ENCODE measurements at places on chromosomes 7 and 10.
A peak's percentile ranks its signal among the peaks of the same experiment; 100 is the strongest.

GRCh38 chr7:158317238-158318205 is 270.1 kb downstream of the PTPRN2 start:
- no peaks in the 10 kb centered on the region for H3K4me1 ChIP-seq
- H3K27ac ChIP-seq: no peak overlapping the region
- H3K27me3 ChIP-seq: no peaks in the 10 kb centered on the region
- no peak overlapping the region for H3K4me3 ChIP-seq

DNA sequence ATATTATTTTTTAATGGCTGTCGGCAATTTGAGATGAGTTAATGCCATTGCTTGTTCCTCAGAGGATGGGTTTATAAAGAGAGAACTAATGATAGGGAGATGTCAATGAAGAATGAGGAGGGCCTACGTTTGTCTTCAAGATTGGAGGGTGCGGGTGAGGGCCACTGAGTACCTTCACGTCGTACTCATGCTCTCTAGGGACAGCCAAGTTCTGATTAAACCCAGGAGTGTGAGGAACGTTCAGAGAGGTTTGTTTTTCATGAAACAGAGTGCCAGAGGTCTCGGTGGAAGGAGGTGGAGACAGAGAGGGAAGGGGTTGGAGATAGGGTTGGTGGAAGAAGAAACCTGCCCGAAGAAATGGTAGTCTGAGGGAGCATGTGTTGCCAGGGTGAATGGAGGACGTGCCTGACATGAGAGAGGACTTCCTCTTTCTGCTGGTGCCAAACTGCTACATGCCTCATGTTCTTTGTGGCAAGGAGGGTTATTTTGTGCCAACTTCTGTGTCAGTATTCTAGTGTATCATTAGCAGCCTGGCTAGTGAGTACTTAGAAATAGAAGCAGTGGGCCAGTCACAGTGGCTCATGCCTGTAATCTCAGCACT is 8.9 kb downstream of the DHTKD1 start:
- H3K4me3 ChIP-seq: no peak overlapping the region
- H3K27me3 ChIP-seq: no peaks in the 10 kb centered on the region
- DNase-seq: no peak
- H3K27ac ChIP-seq: no peak overlapping the region

GRCh38 chr10:102262744-102263370 is 17.5 kb downstream of the GBF1 start:
- no peak overlapping the region for H3K4me3 ChIP-seq
- H3K27me3 ChIP-seq: no peaks in the 10 kb centered on the region
- H3K36me3 ChIP-seq: peaks cover 4% of the 10 kb centered on the region

GRCh38 chr10:110821508-110821907 is 50.2 kb upstream of the PDCD4 start:
- H3K4me1 ChIP-seq: no peaks in the 10 kb centered on the region
- no peaks in the 10 kb centered on the region for H3K36me3 ChIP-seq
- no peak for DNase-seq
- peaks cover 2% of the 10 kb centered on the region for H3K27me3 ChIP-seq

GRCh38 chr7:107057474-107057833 is 12.9 kb downstream of the PRKAR2B start:
- no peaks in the 10 kb centered on the region for H3K27me3 ChIP-seq
- H3K27ac ChIP-seq: no peak overlapping the region
- H3K36me3 ChIP-seq: no peaks in the 10 kb centered on the region
- no peaks in the 10 kb centered on the region for H3K4me1 ChIP-seq
- DNase-seq: no peak

DNA sequence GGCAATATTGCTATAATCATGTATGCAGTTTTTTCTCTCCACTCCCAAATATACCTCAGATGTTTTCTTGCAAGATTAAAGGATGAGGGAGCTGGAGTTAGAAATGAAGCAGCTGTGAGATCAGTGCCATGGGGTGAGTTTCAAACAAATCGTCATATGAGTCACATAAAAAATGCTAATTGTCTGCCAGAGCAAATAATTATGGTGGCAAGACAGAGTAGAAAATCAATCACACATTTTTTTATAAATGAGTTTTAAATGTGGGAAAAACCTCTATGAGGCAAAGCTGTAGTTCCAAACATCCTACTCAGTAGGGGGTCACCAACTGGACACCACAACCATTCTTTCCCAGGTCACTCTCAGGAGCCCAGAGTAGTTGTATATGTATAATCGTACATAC is 55.3 kb downstream of the CH25H start:
- H3K27ac ChIP-seq: no peak overlapping the region
- no peaks in the 10 kb centered on the region for H3K27me3 ChIP-seq
- no peaks in the 10 kb centered on the region for H3K36me3 ChIP-seq
- no peak overlapping the region for H3K4me3 ChIP-seq

DNA sequence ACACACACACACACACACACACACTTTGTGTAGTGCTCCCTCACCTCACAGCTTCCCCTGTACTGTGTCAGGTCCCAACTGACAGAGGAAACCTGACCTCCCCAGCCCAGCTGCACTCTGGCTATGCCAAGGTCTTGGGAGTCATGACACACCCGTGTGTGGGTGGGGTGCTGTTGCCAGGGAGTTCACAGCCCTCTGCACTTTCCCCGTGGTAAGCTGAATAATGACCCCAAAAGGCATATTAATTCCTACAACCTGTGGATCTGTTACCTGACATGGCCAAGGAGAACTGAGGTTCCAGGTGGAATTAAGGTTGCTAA is 8.9 kb upstream of the NANOS1 start:
- no peak overlapping the region for H3K27ac ChIP-seq
- H3K4me1 ChIP-seq: peaks cover 15% of the 10 kb centered on the region
- H3K27me3 ChIP-seq: no peaks in the 10 kb centered on the region
- DNase-seq: peak; percentile 45

DNA sequence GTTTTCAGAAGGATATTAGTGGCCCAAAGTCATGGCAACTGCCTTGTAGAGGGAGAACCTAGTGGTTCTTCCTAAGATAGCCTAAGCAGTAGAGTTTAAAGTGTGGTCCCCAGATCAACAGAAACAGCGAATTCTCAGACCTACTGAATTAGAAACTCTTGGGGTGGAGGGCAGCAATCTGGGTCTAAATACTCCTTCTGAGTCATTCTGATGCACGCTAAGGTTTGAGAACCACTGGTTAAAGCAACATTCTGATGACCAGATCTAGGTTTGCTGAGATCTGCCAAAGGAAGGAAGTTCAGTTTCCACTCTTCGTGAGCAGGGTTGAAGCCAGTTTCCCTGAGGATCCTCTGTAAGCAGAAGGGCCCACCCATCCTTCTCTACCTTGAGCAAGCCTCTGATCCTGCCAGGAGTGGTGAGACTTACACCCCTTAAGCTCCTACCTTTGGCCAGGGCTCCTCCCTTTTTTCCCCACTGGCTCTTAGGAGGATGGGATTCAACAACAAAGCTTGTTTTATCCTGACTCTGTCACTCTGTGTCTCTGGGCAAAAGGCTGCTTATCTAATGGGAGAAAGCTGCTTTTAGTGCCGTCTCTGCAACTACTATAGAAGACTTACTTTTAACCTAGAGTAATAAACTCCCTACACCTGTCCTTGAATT is 26.8 kb upstream of the TRUB1 start:
- H3K27me3 ChIP-seq: no peaks in the 10 kb centered on the region
- no peaks in the 10 kb centered on the region for H3K4me1 ChIP-seq
- no peak overlapping the region for H3K4me3 ChIP-seq
- H3K27ac ChIP-seq: no peak overlapping the region

- DNase-seq: no peak
- H3K36me3 ChIP-seq: no peaks in the 10 kb centered on the region
- H3K27ac ChIP-seq: no peak overlapping the region
- peak overlapping the region; percentile 65 for H3K4me3 ChIP-seq
These were observed 9.7 kb upstream of the ANKRD7 start for GRCh38 chr7:118214833-118215182.

DNA sequence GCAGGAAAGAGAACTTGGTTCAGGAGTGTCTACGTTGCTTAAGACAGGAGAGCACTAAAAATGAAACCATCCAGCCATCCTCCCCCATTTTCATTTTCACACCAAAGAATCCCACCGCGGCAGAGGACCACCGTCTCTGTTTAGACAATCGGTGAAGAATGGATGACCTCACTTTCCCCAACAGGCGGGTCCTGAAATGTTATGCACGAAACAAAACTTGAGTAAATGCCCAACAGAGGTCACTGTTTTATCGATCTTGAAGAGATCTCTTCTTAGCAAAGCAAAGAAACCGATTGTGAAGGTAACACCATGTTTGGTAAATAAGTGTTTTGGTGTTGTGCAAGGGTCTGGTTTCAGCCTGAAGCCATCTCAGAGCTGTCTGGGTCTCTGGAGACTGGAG is 1.4 kb upstream of the IL6 start:
- H3K27ac ChIP-seq: peak overlapping the region; percentile 95
- peak; percentile 44 for DNase-seq
- H3K4me1 ChIP-seq: peaks cover 14% of the 10 kb centered on the region
- no peaks in the 10 kb centered on the region for H3K27me3 ChIP-seq

DNA sequence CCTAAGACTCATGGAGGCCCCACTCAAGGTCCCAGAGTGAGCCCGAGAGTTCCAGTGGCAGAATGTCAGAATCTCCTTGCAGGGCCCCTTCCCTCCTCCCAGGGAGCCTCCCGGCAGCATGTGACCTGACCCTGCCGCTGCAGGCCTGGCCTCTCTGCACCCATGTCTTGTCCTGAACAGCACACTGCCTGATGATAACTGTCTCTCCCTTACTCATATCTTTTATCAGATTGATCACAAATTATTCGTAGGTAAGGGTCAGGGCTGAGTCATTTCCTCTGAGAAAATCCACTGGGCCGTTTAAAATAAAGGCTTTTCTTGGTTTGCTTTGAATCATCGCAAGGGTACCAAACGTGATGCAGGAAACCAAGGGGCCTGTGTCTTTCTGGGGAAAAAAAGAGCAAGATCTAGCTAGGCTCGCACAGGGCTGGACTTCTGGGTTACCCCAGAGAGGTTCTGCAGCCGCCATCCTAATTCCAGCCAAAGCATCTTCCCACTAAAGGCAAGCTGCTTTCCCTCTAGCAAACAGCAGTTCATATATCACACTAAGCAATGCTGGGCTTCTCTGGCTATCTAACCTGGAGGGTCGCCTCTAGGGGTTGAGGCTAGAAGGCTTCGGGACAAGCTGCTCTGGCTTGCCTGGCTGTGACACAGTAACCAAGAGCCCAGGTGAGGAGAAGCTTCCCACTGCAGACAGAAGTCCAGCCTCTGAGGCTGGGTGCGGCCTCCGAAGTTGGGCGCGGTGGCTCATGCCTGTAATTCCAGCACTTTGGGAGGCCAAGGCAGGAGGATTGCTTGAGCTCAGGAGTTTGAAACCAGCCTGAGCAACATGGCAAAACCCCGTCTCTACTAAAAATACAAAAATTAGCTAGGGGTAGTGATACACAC is 104.9 kb downstream of the SPDYE5 start:
- H3K36me3 ChIP-seq: no peaks in the 10 kb centered on the region
- no peaks in the 10 kb centered on the region for H3K27me3 ChIP-seq
- no peak overlapping the region for H3K4me3 ChIP-seq
- peaks cover 2% of the 10 kb centered on the region for H3K4me1 ChIP-seq
- no peak overlapping the region for H3K27ac ChIP-seq
- DNase-seq: peak; percentile 59

DNA sequence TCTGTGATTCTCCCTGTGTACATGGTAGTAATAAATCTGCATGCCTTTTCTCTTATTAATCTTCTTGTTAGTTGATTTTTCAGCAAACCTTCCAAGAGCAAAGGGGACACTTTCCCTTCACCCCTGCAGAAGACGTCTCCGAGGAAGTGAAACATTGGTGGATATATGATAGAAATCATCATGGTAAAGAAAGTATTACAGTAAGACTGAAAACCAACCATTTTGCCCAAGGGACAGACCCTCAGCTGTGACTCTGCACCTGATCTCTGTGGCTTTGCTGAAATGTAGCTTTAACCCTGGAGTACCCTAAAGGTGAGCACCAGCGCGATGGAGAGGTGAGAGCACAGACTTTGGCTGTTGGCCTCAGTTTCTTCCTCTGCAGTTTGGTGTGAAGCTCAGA is 32.8 kb upstream of the MYO3A start:
- no peaks in the 10 kb centered on the region for H3K27me3 ChIP-seq
